ENCODE measurements at places on chromosomes 3 and 15.

GRCh38 chr3:46104706-46105105 is 77.4 kb upstream of the XCR1 start:
- no peak for DNase-seq

DNA sequence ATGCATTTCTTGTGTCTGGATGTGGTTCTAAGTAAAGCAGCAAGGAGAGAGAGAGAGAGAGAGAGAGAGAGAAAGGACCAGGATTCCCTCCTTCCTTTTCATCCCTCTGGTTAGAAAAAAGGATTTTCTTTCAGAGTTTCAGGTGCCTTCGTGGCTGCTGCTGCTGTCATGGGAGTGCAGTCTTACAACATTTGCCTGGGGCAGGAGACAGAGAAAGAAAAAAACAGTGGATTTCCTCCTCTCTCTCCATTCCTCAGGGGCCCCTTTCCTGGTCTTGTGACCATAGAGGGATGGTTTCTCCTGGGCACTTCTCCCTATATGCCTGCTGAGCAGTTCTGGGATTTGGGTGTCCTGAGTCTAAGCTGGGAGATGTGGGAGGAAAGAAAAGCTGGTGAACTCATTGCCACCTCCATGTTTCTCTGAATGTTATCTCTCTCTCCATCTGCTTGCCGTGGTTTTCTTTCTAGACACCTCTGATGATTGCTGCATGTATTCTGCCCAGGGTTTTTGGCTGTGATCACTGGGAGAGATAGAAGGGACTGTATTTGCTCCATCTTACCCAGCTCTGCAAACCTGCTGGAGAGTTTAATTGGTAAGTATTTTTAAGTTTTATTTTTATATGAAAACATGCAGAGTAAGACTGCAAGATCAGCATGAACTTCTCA is 142.4 kb upstream of the RGMA start:
- no peak for DNase-seq

DNA sequence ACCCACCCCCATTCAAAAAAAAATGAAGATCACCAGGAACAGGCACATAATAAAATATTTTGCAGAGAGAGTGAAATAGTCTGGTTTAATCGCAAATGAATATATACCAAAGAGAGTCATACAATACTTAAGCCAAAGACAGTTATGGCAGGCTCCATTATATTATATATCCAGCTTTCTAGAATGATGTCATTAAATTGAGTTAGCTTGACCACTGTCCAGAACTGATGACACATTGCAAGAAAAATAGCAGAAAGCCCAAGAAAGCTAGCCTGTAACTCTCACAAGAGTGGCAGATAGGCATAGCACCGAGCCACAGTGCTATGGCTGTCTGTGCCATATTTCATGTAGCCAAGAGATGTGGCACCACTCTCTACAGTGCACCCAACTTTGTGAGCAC is 231.9 kb upstream of the SEMA6D start:
- no peak for DNase-seq

GRCh38 chr15:101723171-101723873 is 951 bp downstream of the TARS3 start:
- DNase-seq, result peak; percentile 62

GRCh38 chr15:51908316-51908715 is 63.3 kb downstream of the LEO1 start:
- peak; percentile 42 for DNase-seq

GRCh38 chr3:119817583-119818363 is 35.9 kb downstream of the NR1I2 start:
- DNase-seq, result no peak

DNA sequence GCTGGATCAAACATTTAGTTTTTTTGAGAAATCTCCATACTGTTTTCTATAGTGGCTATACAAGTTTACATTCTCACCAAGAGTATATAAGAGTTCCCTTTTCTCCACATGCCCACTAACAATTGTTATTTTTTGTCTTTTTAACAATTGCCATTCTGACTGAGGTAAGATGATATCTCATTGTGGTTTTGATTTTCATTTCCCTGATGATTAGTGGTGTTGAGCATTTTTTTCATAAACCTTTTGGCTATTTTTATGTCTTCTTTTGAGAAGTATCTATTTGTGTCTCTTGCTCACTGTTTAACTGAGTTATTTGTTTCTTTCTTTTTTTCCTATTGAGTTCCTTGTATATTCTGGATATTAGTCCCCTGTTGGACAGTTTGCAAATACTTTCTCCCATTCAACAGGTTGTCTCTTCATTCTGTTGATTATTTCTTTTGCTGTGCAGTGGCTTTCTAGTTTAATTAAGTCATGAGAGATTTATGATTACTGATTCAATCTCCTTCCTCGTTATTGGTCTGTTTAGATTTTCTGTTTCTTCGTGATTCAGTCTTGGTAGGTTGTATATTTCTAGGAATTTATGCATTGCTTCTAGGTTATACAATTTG is 6.7 kb upstream of the RNF13 start:
- DNase-seq, result no peak

GRCh38 chr3:187889601-187890404 is 144.5 kb upstream of the BCL6 start:
- no peak for DNase-seq

DNA sequence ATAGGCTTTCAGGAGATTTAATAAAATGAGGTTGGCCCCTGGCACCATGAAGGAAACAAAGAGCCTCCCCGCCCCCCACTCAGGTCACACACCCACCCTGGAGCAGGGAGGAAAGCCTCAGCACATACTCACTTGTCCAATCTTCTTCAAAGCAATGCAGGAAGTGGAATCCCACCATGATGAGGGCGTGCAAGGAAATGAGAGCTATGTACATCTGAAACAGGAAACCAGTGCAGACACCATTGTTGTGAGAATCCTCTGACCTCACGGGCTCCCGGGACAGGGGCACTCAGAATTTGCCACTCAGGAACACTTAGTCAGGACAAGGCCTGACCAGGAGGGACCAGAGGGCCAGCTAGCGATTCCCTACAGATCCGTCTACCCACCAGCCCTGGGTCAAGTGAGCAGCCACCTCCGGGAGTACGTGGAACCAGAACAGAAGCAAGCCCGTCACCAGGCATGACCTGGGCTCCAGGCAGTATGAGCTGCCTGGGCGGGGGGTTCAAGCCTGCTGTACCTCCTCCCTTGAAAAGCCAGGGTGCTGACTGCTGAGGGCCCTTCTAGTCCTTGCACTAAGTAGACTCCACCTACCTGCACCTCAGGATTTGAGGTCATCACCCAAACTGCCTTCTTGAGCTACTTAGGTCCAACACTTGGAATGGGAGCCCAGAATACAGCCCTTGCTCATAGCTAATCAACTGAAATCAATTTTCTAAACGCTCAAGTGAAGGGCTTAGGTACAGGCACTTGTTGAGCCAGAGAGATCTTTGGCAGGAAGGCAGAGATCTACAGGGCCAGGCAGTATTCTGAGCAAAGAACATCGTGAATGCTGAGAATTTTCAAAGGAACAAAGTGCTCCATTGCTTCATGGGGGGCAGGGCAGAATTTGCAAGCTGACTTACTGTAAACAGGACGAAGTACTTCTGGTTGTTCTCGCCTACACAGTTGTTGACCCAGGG is 42.7 kb downstream of the ZDHHC3 start:
- no peak for DNase-seq

DNA sequence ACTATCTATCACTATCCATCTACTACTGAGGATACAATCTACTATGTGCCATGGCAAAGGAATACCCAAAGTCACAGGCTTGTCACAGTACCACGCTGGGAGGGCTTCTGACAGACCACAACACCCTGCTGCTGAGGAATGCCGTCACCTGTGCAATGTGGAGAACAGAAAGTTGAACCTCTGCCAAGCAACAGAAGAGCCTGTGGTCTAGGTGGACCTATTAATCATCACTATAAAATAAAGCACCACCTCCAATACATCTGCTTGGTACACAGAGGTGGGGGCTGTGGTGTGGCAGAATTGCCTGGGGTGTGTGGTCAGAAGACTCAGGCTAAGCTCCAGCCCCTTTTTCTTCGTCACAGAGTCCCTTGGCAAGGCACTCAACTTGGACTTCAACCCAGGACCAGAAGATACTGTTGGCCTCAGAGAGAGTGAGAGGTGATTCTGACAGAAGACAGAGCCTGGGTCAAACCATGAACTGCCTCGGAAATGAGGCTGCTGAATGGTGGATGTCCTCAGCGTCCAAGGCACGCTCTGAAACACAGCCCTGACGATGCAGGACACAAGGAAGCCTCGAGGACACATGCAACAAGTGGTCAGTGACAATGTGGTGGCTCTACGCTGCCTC is 189.4 kb upstream of the CHRNA7 start:
- DNase-seq, result no peak

DNA sequence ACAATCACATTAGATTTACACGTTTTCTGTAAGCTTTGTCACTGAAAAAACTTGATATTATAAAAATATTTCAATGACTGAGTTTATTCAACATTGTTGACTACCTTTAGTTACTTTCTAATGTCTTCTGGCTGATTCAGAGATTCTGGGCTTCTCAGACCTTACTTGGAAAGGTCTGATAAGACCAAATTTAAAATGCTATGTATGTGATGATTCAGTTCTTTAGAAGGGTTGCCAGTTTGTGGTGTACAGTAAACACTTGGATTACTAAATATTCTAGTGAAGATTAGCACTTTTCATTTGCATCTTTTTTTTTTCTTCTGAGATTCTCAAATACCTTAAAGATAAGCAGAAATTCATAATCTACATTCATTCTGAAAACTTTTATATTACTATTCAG is 49.8 kb downstream of the SGO1 start:
- DNase-seq, result peak; percentile 10

- DNase-seq, result no peak
Observed at GRCh38 chr15:70354346-70354905, 256.7 kb upstream of the TLE3 start.

- no peak for DNase-seq
Observed at GRCh38 chr3:45515999-45516725, 78.4 kb upstream of the LIMD1 start.

DNA sequence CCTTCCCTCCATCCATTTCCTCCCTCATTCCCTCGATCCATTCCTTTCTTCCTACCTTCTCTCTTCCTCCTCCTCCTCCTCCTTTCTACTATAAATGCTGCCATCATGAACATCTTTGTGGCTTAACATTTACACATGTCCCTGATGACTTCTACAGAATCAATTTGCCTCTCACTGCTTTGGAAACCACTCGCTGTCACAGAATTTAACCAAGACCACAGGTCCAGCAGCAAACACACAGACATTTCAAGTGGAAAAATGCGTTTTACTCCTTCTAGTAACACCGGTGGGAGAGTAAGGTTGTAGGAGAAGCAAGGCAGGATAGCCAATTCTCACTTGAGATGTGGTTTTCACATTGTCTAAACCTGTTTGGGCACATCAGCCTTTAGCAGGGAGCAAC is 101.4 kb upstream of the LRIG1 start:
- peak; percentile 34 for DNase-seq

GRCh38 chr15:31367021-31367729 is 40.5 kb downstream of the KLF13 start:
- no peak for DNase-seq

DNA sequence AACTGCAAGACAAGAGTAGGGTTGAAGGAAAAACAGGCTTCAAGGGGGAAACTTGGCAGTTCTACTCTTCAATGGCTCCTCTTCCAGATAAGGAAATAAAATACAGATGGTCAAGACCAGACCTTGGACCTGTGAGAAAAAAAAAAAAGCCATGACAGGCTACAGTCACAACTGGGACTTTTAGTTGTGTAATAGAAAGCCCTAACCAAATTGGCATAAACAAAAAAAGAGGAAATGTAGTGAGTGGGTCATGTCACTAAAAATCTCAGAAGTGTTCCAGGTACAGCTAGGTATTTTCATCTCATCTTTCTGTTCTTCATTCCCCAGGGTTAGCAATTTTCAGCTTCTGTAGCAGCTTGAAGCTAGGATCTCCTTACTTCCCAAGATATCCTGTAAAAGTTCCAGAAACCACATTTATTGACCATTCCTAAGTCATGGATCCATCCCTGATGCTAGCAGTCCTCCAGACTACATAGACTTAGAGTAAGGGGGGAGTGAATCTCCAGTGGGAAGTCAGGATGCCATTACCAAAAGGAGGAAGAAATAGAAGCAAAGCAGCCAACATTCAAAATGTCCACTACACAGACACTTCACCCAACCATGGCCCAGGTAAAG is 61.0 kb upstream of the CSTA start:
- DNase-seq, result no peak

- no peak for DNase-seq
Observed at GRCh38 chr3:189103208-189103607, 68.6 kb upstream of the TPRG1 start.

GRCh38 chr3:117910820-117911521 is 1123.7 kb downstream of the IGSF11 start:
- no peak for DNase-seq

DNA sequence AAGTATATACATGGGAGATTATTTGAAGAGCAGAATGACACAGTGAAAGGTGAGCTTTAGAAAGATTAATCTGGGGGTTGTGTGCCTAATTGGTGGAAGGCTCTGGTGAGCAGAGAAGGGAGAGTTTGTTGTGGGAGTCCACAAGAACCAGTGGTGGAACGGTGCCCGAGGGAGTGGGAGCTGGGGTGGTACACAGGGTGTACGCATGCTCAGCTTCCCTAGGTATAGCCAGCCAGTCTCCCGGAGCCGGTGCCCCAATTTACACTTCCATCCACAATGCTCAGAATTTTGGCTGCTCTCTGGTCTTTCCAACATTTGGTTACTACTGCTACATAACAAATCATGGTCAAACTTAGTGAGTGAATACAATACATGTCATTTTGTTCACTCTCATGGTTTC is 92.5 kb downstream of the MITF start:
- no peak for DNase-seq

- peak; percentile 23 for DNase-seq
Observed at GRCh38 chr3:170632780-170633179, 46.9 kb upstream of the SLC7A14 start.

GRCh38 chr15:101246824-101247745 is 4.8 kb downstream of the CHSY1 start:
- no peak for DNase-seq

DNA sequence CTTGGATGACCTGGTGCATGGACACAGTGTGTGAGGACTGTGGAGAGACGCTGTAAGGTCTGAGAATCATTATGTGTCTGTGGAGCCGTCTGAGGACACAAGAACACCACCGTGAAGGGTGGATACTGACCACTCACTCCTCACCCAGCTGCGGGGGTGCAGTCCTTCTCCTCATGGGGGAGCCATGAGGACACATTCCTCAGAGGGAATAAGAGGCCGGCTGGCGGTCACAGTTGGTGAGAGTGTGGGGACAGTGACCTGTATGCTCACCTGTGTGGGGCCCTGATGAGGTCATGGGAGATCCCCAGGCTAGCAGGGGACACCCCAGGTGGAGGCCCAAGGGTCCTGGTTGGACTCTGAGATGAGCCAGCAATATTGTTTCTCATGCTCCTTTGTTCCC is 2.5 kb upstream of the TRPM1 start:
- no peak for DNase-seq

DNA sequence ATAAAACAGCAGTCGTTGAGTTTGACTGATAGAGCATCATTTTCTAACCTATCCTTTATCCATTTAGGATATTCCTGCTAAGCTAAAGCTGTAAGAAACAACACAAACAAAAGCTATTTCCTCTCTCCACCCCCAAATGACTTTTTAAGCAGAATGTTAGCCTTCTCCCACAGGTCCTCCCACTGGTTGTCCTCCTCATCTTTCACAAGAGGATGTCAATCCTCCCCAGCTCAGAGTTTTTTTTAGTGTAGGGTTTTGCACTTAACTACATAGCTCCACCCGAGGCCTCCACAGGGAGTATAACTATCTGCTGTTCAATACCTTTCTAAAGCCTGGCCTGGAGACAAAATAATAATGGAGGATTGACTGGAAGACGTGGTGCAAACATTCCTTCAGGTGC is 7.8 kb downstream of the SETMAR start:
- no peak for DNase-seq

GRCh38 chr3:86815880-86816279 is 175.1 kb downstream of the VGLL3 start:
- DNase-seq, result no peak

GRCh38 chr3:168220556-168220955 is 124.8 kb upstream of the GOLIM4 start:
- DNase-seq, result no peak
